ENCODE measurements at places on chromosomes 12 and 14. TPM values are rescaled to one million over a fixed set of nuclear protein-coding genes. Genes with fewer than 3 reads are reported as not detected.

Gene HOTAIR
- 4.9 TPM for total RNA-seq

Gene NPC2
- 337 TPM for total RNA-seq

Gene NOXRED1
- 0.63 TPM for total RNA-seq

Gene SSPN
- 4.5 TPM for total RNA-seq

Gene ATL1
- 9.9 TPM for total RNA-seq

GRCh38 chr14:65879248-65880009 lies 466.9 kb downstream of the FUT8 start:
- no peak for DNase-seq

GRCh38 chr14:89965839-89966238 lies 10.1 kb downstream of the TDP1 start:
- no peak for DNase-seq

DNA sequence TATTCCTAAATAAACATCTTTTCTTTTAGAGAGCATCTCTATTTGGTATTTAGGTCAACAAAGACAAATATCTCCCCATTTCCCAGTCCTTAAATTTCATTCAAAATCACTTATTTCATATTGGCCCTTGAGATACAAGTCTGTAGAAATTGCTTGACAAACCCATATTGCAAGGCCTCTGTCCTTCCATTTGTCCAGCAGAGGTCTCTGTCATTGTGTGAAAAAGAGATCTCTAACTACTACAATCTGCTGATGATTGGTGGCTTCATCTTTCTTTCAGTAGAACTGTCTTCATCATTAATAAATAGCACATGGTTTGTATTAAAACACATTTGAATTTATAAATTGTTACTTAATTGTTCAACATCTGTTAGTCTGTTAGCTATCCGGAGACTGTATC lies 252.6 kb downstream of the ACSS3 start:
- DNase-seq, result no peak

DNA sequence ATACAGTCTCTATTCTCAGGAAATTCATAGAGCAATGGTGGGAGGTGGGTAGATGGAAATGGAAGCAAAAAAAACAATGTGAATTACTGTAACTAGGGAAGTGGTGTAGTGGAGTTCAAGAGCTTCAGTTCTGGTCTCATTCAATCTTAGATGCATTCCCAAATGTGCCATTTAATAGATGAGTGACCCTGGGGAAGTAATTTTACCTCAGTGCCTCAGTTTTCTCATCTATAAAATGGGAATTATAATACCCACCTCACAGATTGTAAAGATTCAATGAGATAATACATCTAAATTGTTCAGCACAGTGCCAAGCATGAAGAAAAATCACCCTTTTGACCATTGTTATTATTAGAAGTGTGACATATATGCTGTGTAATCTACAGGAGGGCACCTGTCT lies 173.1 kb downstream of the SLC38A4 start:
- no peak for DNase-seq

- DNase-seq, result no peak
These were observed 26.1 kb upstream of the SLC6A13 start for GRCh38 chr12:288687-289086.

Data from lower leg skin (tissue), 4 donors.